ENCODE measurements at places on chromosomes 6 and 20.
A peak's percentile ranks its signal among the peaks of the same experiment; 100 is the strongest.

GRCh38 chr6:8000188-8000596 is 64.0 kb downstream of the BLOC1S5 start:
- DNase-seq: no peak

GRCh38 chr6:15628499-15629131 is 34.2 kb downstream of the DTNBP1 start:
- DNase-seq: no peak

DNA sequence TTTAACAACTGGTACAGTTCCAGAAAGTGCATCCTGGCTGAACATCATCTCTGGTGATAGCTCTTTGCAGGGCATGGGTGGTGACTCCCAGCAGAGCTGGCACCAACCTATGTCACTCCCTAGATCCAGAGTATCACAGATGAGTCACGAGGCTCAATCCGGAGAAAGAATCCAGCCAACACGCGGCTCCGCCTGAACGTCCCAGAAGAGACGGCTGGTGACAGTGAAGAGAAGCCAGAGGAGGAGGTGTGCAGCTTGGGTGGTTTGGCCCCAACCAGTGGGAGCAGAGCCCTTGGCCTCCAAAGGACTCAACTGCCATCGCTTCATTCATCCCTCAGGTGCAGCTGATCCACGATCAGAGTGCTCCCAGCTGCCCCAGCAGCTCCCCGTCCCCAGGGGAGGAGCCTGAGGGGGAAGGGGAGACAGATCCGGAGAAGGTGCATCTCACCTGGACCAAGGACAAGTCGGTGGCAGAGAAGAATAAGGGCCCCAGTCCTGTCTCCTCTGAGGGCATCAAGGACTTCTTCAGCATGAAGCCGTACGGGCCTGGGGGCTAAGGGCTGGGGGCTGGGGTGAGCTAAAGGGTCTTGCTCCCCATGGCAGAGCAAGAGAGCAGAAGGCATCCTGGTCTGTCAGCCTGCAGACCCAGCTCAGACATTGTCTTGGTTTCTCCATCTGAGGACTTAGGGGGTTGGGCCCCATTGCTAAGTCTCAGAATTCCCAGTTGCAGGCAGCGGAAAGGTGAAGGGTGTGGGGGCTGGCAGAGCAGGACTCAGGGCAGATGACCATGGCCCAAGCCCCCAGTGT is 27.2 kb downstream of the SLC12A5 start:
- no peak for DNase-seq

GRCh38 chr20:3687655-3688054 is 5.8 kb upstream of the ADAM33 start:
- DNase-seq: no peak

- no peak for DNase-seq
These were observed 17.4 kb downstream of the PEX3 start for GRCh38 chr6:143468026-143468425.

DNA sequence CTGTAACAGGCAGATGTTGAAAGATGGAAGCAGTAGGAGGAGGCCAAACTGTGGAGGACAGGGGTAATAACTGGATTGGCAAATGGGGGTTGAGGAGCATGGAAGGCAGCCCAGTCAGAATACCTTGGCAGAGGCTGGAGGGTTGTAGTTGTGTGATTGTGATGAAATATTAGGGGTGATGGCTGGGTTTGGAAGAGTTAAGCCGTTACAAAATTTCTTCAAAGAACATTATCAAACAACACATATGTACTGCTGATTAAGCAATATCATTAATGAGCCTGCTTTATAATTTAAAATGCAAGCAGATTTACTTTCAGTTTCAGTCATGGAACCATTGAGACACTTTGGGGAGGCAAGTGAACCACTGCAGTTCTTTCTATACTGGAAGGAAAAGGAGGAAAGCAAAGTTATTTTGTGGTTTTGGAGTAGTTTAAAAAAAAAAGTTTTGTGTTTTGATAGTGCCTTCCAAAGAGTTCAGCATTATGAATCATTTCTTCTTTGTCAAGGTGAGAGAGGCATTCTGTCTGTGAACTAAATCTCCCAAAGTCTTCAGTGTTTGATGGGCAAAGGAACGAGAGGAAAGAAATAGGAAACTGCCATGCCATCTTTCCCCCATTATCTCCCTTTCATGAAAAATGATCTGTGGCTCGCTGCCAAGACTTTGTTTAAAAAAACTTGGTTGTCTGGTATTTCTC is 20.7 kb downstream of the FOXO3 start:
- DNase-seq: peak; percentile 37

- no peak for DNase-seq
These were observed 517.8 kb upstream of the FLRT3 start for GRCh38 chr20:14855171-14855570.
